ENCODE measurements at places on chromosomes 1 and 21.

- DNase-seq = no peak
Measured at GRCh38 chr1:60888126-60888525, 194.2 kb upstream of the NFIA start.

GRCh38 chr1:173330149-173330951 is 123.2 kb upstream of the TNFSF4 start:
- DNase-seq = no peak

GRCh38 chr1:204476563-204476962 is 18.0 kb downstream of the PIK3C2B start:
- no peak for DNase-seq

DNA sequence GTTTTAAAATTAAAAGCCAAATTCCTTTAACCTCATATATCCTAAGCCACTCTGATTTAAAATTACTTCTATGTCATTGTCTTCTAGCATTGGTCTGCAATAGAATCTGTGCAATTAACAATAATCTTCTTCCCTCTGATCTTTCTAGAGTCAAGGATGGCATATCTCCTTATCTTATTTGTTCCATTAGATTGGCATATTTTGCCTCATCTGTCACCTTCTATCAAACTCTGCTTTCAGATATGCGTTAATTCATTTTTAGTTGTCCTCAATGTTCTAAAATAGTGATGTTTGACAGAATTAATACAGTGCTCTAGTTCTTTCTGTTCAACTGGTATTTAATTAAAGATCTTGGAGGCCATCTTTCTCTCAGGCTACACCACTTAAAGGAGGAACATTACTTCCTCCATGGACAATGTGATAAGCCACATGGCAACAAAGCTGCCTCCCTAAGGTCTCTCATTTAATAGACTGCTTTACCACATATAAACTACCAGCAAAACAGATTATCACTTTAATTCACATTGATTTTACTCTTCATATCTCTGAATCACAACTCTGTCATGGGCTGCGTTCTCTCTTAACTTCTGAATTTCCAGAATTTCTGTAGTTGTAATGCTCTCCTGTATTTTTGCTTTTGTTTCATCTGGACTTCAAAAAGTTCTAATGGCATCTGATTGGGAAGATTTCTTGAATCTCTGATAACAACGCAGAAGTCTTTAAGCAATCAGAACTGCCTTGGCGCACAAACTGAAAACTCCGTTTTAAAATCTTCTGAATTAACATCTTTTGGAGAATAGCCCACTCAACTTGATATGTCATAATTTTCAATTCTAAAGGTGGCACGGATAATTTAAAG is 2.8 kb downstream of the NRIP1 start:
- DNase-seq = no peak

GRCh38 chr1:32028746-32029145 is 15.1 kb downstream of the KHDRBS1 start:
- no peak for DNase-seq

DNA sequence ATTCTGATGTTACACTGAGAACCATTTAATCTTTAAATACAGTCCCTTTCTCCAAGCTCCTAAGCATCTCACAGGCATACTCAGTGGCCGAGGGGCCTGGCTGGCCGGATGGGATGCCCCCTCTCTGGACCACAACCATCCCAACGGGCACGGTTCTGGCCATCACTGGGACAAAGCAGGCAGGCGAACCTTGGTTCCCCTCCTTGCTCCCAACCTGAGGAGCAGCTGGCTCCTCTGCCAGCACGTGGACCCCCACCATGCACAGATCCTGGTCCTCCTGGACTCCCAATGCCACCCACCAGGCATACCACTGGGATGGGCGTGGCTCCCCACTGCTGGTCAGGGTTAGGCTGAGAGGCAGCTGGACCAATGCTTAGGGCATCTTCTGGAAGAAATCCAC is 19.8 kb upstream of the PRDM16 start:
- DNase-seq = no peak

DNA sequence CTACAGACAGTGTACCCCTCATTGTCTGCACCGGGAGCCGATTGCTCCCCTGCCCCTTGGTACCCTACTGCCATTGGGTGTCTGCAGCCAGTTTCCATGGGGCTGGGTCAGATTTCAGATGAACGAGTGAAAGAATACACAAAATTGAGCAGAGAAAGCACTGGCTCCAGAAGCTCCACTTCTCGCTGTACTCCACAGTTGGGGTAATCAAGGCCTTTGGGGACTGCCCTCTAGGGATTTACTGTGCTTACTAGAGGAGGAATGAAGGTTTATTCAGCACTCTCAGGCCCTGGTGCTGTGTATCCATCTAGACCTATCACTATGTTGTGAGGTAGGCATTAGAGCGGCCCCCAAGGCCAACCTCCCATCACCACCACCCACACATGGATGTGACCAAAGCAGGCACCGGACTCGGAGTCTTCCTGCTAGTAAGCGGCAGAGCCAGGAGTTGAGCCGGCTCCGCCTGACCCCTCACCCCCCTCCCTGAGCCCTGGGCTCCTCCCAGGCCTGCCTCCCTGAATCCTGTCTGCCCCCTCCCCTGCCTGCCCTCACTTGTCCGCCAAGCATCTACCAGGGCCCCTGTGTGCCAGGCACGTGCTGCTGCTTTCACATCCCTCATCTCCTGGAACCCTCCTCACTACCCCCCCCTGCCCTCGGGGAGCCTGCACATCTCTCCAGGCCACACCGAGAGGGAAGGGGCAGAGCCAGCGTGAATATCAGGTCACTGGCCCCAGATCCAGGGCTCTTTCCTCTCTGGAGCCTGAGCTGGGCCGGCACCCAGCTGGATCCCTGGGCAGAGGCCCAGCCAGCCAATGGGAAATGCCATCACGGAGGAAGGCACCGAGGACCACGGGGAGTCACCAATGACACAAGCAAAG is 23.3 kb downstream of the KCNN3 start:
- DNase-seq = no peak

Measured in activated CD4-positive, alpha-beta T cell treated with anti-CD3 and anti-CD28 coated beads, Interleukin-2, amount 50 U/mL, for 1 hour (primary cell).